Activated gamma-delta T cell treated with Interleukin-2 at 50 U/mL for 16 hours (primary cell): ENCODE measurements at places on chromosomes 5 and 9.

- DNase-seq: no peak
Measured at GRCh38 chr9:86708918-86709835, 238.1 kb downstream of the GAS1 start.

- no peak for DNase-seq
Measured at GRCh38 chr5:133846478-133847226, 121.8 kb downstream of the C5orf15 start.

DNA sequence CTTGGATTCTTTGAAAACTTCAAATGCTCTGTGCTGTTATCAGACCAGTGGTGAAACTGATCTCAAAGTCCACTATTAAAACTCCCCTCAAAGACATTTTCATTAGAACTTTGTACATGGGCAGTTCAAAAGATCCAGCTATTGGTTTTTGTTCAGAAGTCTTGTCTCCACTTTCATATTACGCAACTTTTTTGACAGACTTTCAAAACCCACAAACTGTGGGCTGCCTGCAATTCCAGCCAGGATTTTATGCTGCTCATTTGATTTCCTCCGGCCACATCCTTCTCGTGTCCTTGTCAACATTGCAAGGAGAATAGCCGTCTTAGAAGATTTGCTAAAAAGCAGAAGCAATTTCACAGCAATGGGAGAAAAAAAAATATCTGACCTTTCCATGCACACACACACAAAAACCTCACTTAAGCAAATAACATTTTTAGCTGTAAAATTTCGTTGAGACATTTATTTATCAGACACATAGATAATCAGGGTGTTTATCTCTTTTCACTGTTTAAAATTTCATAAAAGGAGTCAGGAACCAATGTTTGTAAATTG, 1990.5 kb downstream of the MAT2B start:
- no peak for DNase-seq

DNA sequence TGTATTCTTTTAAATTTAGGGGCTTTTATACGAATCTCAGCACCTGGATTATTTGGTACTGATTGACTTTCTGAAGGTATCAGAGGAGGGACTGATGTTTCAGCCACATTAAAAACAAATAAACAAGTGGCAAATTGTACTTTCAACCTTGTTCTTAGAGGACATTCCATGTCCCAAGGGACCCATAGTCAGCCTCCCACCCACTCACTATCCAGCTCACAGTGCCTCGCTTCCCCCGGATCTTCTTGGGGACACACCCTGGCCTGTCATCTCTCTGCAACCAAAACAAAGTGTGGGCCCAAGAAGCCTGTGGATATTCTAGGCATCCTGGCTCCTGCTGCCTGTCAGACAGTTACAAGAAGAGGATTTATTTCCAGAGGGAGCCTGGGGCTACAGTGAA, 8.8 kb upstream of the BOD1 start:
- DNase-seq: no peak

GRCh38 chr5:120037451-120037850, 408.1 kb downstream of the FAM170A start:
- no peak for DNase-seq

DNA sequence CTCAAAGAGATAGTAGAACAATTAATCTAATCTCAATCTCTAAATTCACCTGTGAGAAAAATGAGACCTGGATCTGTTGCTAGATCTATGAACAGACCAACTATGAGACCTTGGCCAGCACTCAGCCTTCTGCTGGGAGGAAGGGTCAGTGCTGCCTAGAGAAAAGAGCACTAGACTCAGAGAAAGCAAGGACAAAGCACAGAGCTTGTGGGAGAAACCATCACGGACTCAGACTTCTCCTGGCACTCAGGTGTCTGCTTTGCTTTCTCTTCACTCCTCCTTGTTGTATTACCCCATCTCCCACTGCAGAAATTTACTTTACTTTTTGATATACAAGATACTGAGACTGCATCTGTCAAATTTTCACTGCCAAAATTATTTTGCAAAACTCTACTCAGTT, 890.0 kb upstream of the NUDT12 start:
- no peak for DNase-seq

- DNase-seq: no peak
Measured at GRCh38 chr5:167767795-167768194, 523.6 kb upstream of the WWC1 start.
